ENCODE measurements at places on chromosomes 12 and 14. TPM values are rescaled to one million over a fixed set of nuclear protein-coding genes. Genes with fewer than 3 reads are reported as not detected.
A peak's percentile ranks its signal among the peaks of the same experiment; 100 is the strongest.

GRCh38 chr12:93857991-93858447 is 180.8 kb downstream of the CRADD start:
- DNase-seq: no peak

GRCh38 chr14:68137704-68138619 is 318.4 kb downstream of the RAD51B start:
- peak; percentile 77 for DNase-seq

GRCh38 chr12:121108492-121108891 is 24.2 kb upstream of the P2RX7 start:
- no peak for DNase-seq

DNA sequence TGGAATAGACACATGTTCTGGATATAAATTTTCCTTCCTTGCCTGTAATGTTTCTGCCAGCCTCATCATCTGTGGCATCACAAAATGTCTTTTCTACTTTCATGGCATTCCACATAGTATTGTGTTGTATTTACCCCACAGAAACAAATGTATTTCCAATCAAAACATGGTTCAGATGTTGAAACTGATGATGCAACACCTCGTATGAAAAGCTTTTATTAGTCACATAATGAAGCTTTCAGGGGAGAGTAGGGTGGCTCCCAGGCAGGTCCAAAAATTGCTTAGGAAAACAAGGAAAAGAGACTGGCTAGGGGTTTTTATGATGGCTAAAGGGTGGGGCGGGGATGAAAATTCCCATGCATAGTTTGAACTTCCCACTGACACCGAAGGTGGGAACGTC is 29.1 kb upstream of the ZNF641 start:
- no peak for DNase-seq

DNA sequence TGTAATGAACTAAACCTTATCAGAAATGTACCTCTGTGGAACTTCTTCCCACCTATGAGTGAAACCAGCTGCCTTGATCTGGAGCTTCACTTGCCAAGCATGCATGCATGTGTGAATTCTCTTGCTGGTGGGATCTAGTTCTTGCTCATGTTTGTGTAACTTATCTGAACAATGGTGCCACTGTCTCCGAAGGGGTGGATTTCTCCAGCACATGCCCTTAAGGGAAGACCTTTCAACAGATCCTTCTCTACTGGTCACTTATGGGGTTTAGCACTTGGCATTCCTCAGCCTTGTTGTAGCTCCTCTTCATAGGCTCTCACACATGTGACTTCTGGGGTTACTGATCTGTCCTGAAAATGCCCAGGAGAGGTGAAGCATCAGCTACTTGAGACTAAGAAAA is 25.0 kb downstream of the SMOC1 start:
- DNase-seq: no peak

GRCh38 chr12:74732826-74733225 is 195.2 kb downstream of the ATXN7L3B start:
- DNase-seq: no peak

DNA sequence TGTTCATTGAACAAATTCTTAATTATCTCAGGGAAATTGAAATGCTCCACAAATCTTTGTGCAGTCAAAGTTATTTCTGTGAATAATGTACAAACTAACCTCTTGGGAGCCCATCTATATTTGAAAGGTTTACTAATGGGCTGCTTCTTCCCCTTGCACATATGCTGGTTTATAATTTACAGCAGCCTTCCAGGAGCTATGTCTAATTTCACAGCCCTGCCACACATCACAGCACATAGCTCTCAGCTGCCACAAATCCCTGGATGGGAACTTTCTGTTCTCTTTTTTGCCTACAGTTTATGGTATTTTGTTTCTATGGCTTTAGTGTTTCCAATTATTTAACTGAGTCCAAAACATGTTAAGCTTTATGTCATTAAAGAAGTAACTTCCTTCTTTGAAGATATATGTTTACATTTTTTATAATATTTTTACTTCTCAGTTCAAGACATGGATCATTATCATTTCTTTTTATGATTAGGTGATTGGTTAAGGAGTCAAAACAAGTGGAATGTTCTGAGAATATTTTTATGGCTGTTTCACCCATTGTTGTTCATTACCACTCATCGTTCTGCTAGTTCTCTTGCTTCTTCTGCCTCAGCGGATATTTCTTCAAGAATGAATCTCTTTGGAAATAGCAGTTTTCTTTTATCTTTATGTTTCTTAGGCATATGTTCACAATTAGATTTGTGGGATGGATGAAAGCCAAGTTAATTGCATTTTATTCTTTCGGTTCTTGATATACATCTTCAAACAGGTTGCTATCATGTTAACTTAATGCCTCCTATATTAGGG is 475.6 kb upstream of the MIS18BP1 start:
- no peak for DNase-seq

DNA sequence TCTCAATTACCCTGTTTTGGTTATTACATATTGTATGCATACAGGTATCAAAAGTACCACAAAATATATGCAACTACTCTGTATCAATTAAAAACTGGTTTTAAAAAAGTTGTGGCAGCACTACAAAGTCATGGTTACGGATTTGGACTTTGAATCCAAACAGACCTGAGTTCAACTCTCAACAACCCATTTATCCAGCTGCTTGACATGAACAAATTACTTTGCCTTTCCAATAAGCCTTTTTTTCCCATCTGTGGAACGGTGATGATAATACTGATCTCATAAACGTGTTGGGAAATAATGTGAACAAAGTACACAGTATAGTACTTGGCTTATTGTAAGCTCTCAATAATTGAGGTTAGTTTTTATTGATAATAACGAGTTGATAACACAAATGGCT is 85.0 kb downstream of the MNAT1 start:
- no peak for DNase-seq

- no peak for DNase-seq
Observed at GRCh38 chr12:55289999-55290398, 6.4 kb downstream of the OR6C6 start.

Gene ALDH1L2
- polyA plus RNA-seq: 0.64 TPM

Gene DAO
- 1.0 TPM for polyA plus RNA-seq
